ENCODE measurements at places on chromosomes 7 and 10.
A peak's percentile ranks its signal among the peaks of the same experiment; 100 is the strongest.

DNA sequence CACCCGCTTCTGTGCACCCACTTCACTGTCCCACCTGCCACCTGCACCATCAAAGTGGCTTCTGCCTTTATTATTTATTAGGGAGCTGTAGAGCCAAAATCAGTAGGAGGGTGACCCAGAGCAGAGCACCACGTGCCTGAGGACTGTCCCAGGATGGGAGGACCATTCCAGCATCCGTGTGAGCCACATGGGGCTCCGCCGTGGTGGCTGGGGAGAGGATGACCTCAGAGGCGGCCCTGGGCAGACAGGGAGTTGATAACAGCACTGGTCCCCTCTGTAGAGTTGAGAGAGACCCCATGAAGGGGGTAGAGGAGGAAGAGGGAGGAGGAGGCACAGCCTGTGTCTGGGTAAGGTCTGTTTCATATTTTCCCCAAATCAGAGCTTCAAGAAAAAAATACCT lies 8.7 kb upstream of the DPYSL4 start:
- DNase-seq: no peak

DNA sequence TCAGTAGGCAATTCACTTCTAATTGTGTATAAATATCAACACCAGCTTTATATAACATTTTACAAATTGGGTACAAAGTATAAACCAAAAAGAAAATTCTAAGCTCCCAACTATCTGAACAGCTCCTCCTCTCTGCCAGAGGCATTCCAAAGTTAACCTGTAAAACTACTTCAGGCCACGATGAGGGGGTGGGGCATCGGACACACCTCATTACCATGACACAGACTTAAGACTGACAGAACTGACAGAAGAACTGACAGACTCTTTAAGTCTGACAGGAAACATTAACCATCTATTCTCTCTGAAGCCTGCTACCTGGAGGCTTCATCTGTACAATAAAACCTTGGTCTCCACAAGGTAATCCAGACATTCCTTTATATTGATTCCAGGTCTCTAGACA lies 12.3 kb downstream of the ESYT2 start:
- DNase-seq: no peak

DNA sequence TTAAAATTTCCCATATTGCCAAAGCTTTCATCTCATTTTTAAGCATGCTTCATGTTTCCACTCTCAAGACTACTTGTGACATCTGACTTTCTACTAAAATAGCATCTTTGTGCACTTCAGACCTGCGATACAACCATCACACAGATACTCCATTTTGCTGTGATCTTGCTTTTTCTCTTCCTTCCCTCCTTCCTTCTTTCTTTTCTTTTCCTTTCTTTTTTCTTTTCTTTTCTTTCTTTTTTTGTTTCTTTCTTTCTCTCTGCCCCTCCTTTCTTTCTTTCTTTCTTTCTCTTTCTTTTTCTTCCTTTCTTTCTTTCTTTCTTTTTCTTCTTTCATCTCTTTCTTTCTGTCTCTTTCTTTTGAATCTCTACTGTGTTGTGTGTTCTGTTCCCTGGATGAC lies 194.0 kb upstream of the KCND2 start:
- DNase-seq: no peak

- DNase-seq: no peak
Observed at GRCh38 chr7:115906731-115907130, 123.8 kb downstream of the TFEC start.

DNA sequence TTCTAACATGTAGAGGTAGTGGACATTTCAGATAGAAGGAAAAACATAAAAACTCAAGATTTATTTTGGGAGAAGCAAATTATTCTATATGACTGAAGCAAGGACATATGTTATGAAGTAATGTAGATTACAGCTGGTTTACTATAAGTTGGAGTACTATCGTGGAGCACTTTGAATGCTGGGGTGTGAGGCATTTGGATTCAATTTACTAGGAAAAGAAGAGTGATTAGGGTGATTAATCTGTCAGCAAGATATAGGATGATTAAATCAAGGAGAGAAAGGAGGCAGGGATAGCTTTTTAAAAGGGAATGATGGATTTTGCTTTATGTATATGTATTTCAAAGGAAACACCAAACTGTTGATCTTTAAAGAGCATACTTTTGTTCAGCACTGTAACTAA lies 318.4 kb upstream of the KAT6B start:
- DNase-seq: no peak

DNA sequence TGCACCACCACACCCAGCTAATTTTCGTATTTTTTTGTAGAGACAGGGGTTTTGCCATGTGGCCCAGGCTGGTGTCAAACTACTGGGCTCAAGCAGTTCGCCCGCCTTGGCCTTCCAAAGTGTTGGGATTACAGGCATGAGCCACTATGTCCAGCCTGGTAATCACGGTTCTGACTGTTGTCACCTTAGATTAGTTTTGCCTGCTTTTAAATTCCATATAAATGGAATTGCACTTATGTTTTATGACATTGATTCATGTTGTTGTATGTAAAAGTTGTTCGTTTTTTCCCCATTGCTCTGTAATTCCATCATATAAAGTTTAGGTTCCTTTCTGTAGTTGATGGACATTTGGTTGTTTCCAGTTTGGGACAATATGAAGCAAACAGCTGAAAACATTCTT lies 106.0 kb downstream of the CAMK1D start:
- no peak for DNase-seq

- DNase-seq: peak; percentile 34
Observed at GRCh38 chr10:22713853-22714478, 412 bp downstream of the PIP4K2A start.
